Stimulated activated CD4-positive, alpha-beta T cell treated with anti-CD3 and anti-CD28 coated beads, Interleukin-12 subunit alpha, Interleukin-12 subunit beta, amount 100 ng/mL, for 48 hours (primary cell): ENCODE measurements at places on chromosomes 5 and 9.

- DNase-seq = no peak
These were observed 158.7 kb upstream of the TNC start for GRCh38 chr9:115276621-115277020.

DNA sequence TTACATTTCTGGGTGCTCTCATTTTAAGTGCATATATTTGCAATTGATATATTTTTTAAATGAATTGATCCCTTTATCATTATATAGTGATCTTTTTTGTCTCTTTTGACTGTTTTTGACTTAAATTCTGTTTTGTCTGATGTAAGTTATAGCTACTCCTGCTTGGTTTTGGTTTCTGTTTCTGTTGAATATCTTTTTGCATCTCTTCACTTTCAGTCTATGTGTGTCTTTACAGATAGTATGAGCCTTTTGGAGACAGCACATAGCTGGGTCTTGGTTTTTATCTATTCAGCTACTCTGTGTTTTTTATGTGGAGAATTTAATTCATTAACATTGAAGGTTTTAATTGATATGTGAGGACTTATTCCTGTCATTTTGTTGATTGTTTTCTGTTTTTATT is 311.3 kb downstream of the SPATA31D1 start:
- DNase-seq = no peak

GRCh38 chr5:123813264-123813663 is 301.3 kb downstream of the CSNK1G3 start:
- no peak for DNase-seq

- no peak for DNase-seq
These were observed 66.8 kb downstream of the CRB2 start for GRCh38 chr9:123422635-123423310.

DNA sequence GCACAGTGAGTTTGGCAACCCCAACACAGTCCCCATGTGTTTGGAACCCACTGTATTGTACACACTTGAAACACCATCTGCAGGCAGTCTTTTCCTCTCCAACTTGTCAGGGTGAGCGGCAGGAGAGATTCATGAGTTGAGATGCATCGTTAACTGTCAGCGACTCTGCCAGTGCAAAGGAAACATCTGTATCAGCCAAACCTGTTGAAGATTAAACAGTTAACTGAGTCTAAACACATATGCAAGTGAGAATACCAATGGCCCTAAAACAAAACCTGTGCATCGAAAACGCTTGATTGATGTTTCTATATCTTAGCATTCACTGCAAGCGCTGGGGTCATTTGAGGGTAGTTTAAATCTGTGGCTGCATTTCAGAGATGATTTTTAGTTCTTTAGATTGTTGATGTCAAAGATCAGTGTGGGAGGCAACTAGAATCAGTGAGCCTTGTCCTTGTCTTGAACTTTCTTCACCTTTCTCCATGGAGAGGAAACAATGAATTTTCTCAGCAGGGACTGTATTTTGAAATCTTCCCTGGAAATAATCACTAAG is 41.3 kb upstream of the PAM start:
- no peak for DNase-seq

- no peak for DNase-seq
These were observed 30.1 kb upstream of the ZNF782 start for GRCh38 chr9:96884443-96884842.

DNA sequence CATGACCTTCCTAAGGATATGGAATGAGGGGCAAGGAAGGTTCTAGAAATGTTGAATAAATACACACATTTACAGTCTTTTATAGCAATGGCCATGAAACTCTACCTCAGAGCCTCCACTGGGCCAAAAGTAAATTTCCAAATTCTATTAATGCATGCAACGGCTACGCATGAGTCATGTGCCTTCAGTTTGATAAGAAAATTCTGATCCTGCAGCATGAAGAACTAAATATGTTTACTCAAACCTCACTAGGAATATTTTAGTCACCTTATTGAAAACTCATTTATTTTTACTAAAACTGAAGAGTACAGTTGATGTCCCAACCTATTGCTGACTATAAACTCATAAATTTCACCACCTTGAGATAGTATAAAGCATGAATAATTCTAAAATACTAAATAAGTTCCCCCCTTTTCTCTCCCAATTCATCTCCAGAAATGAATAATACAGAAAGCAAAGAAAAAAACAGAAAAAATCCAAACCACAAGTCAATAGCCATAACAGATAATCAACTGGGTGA is 92.4 kb downstream of the GNAQ start:
- no peak for DNase-seq

DNA sequence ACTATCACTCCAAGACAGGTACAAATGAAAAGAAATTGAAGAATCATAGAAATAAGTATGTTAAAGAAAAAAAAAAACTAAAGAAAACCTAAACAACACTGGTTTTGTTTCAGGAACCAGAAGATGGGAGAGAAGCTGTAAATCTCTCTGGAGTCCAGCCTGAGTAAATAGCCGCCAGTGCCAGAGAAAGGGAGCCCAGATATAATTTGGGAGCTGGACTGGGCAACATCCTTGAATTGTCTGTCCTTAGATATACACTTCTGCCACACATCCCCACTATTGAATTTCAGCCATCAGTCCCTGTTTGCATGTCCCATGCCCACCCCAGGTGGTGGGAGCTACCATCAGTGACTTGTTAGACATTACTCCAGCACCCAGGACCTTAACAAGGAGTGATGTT is 979.6 kb downstream of the DTWD2 start:
- DNase-seq = no peak

- no peak for DNase-seq
These were observed 374.0 kb upstream of the ADAMTS16 start for GRCh38 chr5:4766101-4766500.

DNA sequence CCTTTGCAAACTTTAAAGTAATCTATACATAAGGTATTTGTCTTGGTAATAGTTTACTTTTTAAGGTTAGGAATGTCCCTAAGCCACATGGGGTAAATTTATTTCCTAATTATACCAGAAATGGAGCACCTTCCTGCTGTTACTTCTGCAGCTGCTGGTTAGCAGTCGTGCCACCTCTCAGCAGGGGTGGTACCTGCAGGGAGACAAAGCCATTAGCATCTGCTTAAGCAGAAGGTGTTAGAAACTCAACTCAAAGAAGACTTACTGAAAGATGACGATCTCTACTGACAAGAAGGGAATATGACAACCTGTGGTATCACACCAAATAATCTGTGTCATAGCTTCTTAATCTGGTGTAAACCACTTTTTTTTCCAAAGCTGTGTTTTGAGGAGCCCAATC is 173.7 kb downstream of the BRINP1 start:
- DNase-seq = no peak

- DNase-seq = no peak
These were observed 101.2 kb upstream of the GDNF start for GRCh38 chr5:37940931-37941623.

GRCh38 chr9:99085949-99086948 is 18.7 kb upstream of the TGFBR1 start:
- DNase-seq = no peak

DNA sequence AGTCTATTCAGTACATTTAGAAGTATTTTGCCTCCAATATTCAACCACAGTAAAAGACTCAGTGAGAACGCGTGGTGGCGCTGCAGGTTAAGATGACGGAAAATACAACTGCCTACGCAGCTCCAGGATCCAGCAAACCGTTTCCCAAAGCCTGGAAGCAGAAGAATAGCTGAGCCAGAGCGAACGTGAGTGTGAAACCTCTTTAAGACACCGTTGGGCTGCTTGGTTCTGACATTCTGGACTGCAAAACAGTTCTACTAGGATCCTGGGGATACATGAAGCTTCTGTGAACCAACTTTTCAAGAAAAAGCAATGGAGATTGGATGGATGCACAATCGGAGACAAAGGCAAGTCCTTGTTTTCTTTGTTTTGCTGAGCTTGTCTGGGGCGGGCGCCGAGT is at the start of gene PCDHB16:
TSS of gene PCDHB16 (plus strand) at position 140 of the 400 bp plus-strand sequence. CDS start at position 313, 173 bp downstream.
- DNase-seq = no peak

DNA sequence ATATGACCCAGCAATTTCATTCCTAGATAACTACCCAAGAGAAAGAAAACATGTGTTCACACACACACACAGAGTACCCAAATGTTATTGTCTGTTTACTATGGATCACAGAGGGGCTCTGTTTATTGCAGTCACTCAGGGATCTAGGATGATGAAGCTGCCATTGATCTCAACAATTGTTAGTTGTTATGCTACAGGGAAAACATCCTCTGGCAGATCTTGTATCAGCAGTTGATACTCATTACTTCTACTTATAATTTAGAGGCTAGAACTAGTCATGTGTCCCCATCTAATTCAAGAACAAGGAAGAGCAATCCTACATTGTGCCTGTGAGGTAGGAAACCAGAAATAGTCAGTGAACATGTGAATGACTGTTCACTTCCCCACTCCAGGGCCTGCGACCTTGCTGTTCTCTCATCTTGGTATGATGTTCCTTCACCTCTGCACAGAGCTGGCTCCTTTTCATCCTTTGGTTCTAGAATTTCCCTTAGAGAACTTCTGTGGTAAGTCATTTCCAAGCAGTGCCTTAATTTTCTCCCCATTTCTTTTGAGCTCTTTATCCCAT is 30.3 kb downstream of the NMUR2 start:
- no peak for DNase-seq

- DNase-seq = no peak
These were observed 54.1 kb downstream of the GDA start for GRCh38 chr9:72203205-72203803.

- DNase-seq = no peak
These were observed 216.3 kb downstream of the TMEM232 start for GRCh38 chr5:110510146-110510545.

GRCh38 chr9:93124793-93125192 is 9.3 kb downstream of the NINJ1 start:
- no peak for DNase-seq

DNA sequence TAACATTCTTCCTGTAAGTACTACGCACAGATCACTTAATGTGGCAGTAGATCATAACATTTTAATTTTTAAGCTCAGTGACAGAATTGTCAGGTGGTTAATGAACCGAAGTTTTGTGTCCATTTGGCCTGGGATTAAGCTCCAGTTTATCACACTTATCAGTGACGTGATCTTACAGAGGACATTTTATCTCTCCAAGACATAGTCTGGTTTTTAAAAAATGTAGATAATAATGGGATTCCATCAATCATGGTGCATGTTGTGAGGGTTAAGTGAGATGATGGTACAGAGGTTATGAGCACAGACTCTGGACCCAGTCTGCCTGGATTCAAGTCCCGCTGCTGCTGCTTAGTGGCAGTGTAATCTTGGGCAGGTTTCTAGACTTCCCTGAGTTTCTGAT is 66.0 kb upstream of the ZFAND5 start:
- no peak for DNase-seq

- DNase-seq = no peak
These were observed 441.7 kb downstream of the PRELID2 start for GRCh38 chr5:145393426-145393825.

GRCh38 chr9:123478967-123479602 is 123.1 kb downstream of the CRB2 start:
- no peak for DNase-seq

DNA sequence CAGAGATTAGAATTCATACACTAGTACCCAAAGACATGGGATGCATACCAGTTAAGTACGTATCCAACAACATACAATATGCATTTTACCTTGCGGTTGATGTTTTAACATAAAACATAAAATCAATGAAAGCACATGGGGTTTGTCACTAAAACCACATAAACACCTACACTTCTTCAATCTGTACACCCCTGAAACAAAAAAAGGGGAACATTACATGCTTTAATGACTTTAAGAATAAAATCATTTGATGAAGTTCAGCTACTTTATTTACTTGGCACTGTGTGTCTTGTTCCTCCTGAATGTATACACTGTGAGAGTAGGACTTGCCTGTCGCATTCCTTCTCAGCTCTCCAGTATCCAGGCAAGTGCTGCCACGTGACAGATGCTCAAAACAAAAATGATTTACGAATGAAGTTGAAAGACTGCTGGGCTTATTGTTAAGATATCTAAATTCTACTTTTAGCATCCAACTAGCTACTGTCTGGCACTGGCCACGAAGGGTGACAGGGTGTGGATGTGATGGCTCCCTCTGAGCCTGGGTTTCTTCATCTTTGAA is 21.0 kb downstream of the TNFSF15 start:
- DNase-seq = no peak

DNA sequence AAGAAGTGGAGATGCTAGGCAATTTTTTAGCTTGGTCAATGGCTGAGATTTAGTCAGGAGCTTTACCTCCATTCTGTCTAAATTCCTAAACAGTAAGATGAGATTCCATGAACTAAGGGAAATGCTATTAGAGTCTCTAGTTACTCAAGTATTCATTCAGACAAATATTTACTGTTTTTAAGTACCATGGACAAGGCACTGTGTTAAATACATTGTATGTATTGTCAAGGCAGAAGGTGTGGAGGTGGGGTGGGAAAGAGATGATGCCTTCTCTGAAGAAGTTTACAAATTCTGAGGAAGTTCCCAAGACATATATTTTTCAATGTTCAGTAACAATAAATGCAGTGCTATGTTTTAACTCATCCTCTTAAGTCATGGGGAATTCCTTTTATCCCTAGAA is 459.9 kb upstream of the NMUR2 start:
- DNase-seq = no peak

DNA sequence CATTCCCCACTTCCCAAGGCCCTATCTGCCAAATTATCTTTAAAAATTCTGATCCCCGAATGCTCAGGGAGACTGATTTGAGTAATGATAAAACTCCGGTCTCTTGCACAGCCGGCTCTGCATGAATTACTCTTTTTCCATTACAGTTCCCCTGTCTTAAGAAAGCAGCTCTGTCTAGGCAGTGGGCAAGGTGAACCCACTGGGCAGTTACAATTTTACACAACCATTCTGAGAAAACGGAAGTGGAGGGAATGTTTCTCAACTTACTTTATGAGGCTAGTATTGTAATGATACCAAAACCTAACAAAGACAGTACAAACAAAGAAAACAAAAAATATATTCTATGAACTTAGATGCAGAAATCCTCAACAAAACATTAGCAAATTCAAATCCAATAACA is 100.0 kb downstream of the MCTP1 start:
- DNase-seq = no peak

GRCh38 chr5:108636135-108636853 is 111.4 kb upstream of the FER start:
- no peak for DNase-seq
